ENCODE measurements at places on chromosomes 11 and 22.

- DNase-seq = no peak
Observed at GRCh38 chr11:46719048-46719542, at the start of gene F2. Gene F2, plus strand, starts transcription at chr11:46719213. Its CDS starts 23 bp downstream, at chr11:46719236.

GRCh38 chr11:133926466-133927246 lies 30.1 kb downstream of the IGSF9B start:
- no peak for DNase-seq

DNA sequence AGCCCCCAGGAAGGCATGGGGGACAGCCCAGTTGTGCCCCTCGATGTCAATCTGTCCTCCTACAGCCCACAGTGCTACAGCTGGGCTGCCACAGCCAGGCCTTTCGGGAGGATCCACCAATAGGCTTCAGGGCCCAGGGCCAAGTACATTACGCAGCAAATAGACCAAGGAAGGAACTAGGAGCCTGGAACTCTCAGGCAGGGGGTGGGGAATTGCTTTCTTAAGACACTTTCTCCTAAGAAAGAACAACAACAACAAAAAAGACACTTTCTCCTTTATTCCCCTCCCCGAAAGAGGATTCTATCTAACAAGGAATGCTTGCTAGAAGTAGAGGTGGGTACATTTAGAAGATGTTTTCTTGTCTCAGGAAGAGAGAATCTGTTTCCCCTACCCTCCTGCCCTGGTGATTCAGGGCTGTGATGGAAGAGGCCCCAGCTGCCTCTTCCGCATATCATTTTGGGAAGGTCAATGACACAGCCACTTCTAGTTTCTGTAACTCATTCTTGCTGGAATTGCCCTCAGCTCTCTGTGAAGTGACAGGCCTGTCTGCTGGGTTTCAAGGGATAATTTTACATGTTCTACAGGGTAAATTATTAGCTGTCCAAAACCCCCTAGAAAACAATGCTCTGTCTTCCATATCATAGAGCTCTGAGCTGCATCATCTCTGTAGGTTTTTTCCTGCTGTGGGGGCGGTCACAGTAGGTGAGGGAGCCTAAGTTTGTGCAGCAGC lies 6.0 kb upstream of the MALAT1 start:
- DNase-seq = peak; percentile 71

GRCh38 chr11:201966-202365 lies 5.2 kb downstream of the BET1L start:
- no peak for DNase-seq

DNA sequence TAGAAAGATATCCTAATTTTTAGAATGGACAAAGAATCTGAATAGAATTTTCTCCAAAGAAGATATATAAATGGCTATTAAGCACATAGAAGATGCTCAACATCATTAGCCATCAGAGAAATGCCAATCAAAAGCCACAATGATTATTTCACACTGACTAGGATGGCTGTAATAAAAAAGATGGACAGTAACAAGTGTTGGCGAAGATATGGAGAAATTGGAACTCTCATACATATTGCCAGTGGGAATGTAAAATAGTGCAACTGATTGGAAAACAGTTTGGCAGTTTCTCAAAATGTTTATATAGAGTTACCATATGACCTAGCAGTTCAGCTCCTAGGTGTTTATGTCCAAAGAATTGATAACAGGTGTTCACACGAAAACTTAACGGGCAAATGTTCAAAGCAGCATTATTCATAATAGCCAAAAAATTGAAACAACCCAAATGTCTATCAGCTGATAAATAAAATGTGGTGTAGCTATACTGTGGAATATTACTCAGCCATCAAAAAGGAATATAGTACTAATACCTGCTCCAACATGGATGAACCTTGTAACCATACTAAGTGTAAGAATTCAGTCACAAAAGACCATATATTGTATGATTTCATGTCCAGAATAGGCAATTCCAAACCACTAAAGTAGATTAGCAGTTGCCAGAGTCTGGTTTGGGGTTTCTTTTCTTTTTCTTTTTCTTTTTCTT lies 29.7 kb downstream of the ART5 start:
- DNase-seq = no peak

DNA sequence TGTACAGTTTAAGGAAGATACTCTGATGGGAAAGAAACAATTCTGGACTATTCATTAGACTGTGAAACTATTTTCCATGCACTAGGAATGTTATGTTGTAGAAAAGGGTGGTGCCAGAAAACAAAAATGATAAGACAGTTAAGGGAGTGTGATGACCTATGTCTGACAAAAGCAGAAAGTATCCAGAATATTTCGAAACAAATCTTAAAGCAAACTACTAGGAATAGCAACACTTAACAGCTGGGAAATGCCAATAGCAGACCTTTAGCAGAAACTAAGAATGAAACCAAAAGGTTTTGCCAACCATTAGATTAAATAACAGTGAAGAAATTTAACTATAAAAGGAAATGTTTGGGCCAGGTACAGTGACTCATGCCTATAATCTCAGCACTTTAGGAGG lies 3.3 kb upstream of the ARHGAP20 start:
- DNase-seq = no peak

GRCh38 chr11:111674941-111675340 lies 72.7 kb downstream of the SIK2 start:
- DNase-seq = no peak

GRCh38 chr11:84825106-84825660 lies 802.0 kb downstream of the DLG2 start:
- DNase-seq = no peak

GRCh38 chr11:122746611-122747244 lies 91.2 kb downstream of the UBASH3B start:
- DNase-seq = no peak

- no peak for DNase-seq
Observed at GRCh38 chr11:44258839-44259420, 51.0 kb downstream of the ALX4 start.

GRCh38 chr11:68358416-68358815 lies 46.0 kb downstream of the LRP5 start:
- DNase-seq = no peak

DNA sequence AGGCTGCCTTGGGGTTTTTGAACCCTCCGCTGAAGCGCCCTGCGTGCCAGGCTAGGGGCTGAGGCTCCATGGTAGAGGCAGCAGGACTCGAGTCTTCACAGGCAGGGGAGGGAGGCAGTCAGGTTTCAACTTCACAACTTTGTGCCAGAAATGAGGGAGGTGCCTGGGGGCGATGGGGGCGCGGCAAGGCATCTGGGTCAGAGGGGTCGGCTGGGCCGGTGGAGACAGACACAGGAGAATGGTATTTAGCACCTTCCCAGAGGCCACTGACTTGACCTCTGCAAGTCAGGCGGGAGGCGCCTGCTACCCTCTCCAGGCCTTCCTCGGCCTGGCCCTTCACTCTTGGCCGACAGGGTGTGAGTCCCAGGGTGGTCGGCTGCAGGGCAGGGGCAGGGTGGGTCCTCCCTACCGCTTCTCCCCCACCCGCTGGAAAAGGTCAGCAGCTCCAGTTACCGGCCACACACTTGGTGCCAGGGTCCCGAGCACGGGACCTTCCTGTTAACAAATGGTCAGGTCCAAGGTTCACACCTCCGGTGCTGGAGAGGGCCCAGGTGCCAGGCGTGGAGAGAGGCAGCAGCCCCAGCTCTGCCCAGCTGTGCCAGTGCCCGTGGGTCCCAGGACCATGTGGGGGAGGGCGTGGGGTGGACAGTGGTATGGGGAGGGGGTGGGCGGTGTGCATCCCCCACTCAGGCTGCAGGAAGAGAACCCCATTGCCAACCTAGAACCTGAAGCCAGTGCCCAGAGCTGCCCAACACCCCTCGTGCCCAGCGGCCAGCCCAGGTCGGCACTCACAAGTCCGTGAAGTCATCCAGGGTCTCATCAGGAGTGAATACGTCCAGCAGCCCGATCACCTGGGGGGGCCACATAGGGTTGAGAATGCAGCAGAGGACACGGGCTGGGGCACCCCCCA lies 3.8 kb downstream of the MAPK12 start:
- no peak for DNase-seq

GRCh38 chr11:1770528-1770927 lies 6.8 kb upstream of the CTSD start:
- DNase-seq = no peak

- no peak for DNase-seq
Observed at GRCh38 chr11:3799143-3799542, 1.8 kb upstream of the NUP98 start.

GRCh38 chr11:78646564-78647185 lies 72.0 kb upstream of the NARS2 start:
- peak; percentile 39 for DNase-seq
